ENCODE measurements at places on chromosomes 16 and 17. TPM values are rescaled to one million over a fixed set of nuclear protein-coding genes. Genes with fewer than 3 reads are reported as not detected.

DNA sequence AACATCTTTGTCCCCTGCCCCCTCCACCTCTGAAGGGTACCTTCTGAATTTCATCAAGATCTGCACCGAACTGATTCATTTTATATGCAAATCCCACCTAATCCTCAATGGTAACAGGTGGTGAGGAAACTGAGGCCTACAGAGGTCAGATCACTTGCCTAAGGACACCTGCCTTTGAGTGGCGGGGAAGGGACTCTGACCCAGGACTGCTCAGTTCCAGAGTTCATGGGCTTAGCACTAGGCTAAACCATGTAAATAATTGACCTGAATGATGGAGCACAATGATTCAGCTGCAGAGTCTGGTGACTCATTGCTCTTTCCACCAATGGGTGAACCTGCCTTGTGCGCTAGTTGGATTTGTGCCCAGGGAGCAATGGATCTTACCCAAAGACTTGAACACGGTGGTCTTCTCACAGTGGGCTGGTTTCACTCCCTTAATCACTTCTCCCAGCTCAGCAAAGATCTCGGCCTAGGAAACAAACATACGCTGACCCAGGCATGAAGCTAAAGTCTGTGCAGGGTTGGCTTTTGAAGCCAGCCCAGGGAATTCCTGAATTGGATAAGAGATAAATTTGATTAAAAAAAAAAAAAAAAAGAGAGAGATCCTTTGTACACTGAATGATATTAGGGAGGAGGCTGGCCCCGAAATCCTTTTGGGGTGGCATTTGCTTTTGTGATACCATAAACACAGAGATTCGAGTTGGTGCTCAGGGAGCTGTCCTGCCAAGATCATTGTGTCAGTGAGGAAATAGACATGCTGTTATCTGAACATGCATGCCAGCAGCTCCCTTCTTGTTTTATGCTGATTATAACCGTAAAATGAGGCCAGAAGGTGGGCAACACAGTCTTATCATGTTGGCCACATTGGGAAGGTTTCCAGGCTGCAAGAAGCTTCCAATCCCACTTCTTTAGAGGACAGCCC is 17.0 kb downstream of the CRYM start:
- peak overlapping the region; percentile 23 for H3K27ac ChIP-seq
- peaks cover 2% of the 10 kb centered on the region for H3K27me3 ChIP-seq
- peaks cover 12% of the 10 kb centered on the region for H3K4me1 ChIP-seq
- peak; percentile 18 for DNase-seq
- no peak overlapping the region for H3K4me3 ChIP-seq
- no peaks in the 10 kb centered on the region for H3K36me3 ChIP-seq

Gene TMEM106A
- 2.3 TPM for total RNA-seq

DNA sequence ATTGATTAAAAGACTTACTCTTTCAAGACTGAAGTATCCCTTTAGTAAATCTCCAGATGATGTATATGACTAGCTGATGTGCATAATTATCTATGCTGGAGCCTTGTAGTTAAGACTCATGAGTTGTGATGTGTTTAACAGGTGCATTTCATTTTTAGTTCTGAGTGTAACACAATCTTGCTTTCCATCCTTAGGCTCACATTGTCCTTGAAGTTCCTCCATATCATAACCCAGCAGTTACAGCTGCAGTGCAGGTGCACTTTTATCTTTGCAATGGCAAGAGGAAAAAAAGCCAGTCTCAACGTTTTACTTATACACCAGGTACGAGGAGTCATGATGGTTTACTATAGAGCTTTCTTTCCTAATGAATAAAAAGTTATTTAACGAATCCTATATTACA is 52.9 kb downstream of the ESRP2 start:
- no peak for DNase-seq
- peak overlapping the region; percentile 67 for H3K27ac ChIP-seq
- H3K4me1 ChIP-seq: peaks cover 24% of the 10 kb centered on the region
- H3K4me3 ChIP-seq: peak overlapping the region; percentile 2
- no peaks in the 10 kb centered on the region for H3K27me3 ChIP-seq

DNA sequence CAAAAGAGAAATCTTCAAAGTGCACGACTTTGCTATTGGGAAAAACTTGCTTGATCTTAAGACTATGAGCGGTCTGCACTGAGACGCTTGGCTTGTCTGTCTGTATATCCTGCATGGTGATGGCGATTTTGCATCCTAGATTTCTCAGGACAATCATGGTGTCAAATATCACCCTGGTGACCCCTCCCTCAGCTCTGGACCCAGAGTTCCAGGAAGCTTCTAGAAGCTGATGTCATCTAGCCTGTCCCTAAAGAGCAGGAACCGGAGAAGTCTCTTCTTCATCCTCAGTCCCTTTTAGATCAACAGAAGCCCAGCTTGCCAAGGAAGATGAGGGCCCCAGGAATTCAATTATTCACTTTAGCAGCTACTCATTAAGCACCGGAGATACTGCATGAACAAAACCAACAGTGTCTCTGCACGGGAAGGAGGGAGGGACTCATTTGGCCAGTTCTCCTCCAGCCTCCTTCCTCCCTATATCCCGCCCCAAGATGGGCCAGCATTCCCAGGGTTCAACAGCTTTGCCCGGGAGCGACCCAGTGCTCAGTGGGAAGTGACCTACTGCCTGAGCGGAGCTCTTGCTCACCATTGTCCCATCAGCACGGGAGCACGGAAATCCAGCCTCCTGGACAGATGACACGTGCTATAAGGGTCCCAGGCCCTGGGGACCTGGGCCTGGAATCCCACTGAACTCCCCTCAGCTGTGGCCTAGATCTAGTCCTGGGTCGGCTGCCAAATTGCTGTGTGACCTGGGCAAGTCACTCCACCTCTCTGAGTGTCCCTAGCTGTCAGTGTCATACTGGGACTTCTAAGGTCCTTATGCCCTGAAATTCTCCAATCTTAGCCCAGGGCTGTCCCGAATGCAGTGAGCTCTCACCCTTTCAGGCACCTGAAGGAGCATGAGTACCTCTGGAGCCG is 3.8 kb downstream of the EMP2 start:
- peaks cover 43% of the 10 kb centered on the region for H3K4me1 ChIP-seq
- H3K27ac ChIP-seq: peak overlapping the region; percentile 86
- DNase-seq: no peak
- peak overlapping the region; percentile 18 for H3K4me3 ChIP-seq
- H3K27me3 ChIP-seq: no peaks in the 10 kb centered on the region

DNA sequence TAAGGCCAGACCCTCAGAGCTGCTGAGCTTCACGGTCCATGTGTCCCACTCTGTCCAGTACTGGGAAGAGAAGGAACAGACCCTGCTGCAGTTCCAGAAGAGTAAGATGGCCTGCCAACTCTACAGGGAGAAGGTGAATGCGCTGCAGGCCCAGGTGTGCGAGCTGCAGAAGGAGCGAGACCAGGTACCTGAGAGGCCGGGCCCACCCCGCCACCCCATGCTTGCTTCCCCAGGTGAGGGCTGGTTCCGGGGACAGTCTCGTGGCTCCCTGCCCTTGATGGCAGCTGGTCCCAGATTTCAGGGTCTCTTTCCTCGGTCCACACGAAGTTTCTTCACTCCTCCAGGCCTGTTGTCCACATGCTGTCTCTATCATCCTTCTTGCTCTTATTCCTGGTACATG is 20.9 kb downstream of the CARD14 start:
- DNase-seq: no peak
- H3K36me3 ChIP-seq: no peaks in the 10 kb centered on the region
- H3K4me1 ChIP-seq: peaks cover 3% of the 10 kb centered on the region
- H3K4me3 ChIP-seq: no peak overlapping the region
- no peak overlapping the region for H3K27ac ChIP-seq
- H3K27me3 ChIP-seq: peaks cover 2% of the 10 kb centered on the region

DNA sequence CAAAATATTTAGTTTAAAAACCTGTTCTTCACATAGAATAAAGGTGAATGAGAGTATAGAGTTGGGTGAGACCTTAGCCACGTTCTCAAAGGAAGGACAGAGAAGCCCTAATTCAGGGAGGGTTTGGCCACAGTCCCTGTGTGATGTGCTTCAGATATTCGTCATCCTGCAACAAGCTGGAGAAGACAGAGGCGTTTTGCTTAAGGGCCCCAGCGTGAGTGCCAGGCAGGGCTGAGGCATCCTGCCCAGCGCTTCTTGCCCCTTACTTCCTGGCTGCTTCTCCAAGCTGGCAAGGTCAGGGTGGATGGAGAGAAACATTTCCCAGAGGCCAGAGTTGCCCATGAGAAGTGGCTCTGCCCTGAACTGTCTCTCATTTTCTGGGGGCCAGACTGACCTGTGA is 46.9 kb downstream of the AXIN2 start:
- H3K4me1 ChIP-seq: no peaks in the 10 kb centered on the region
- no peak overlapping the region for H3K4me3 ChIP-seq
- H3K27ac ChIP-seq: no peak overlapping the region
- H3K27me3 ChIP-seq: no peaks in the 10 kb centered on the region
- DNase-seq: no peak
- H3K36me3 ChIP-seq: no peaks in the 10 kb centered on the region

Gene ATP2C2
- not detected for total RNA-seq

DNA sequence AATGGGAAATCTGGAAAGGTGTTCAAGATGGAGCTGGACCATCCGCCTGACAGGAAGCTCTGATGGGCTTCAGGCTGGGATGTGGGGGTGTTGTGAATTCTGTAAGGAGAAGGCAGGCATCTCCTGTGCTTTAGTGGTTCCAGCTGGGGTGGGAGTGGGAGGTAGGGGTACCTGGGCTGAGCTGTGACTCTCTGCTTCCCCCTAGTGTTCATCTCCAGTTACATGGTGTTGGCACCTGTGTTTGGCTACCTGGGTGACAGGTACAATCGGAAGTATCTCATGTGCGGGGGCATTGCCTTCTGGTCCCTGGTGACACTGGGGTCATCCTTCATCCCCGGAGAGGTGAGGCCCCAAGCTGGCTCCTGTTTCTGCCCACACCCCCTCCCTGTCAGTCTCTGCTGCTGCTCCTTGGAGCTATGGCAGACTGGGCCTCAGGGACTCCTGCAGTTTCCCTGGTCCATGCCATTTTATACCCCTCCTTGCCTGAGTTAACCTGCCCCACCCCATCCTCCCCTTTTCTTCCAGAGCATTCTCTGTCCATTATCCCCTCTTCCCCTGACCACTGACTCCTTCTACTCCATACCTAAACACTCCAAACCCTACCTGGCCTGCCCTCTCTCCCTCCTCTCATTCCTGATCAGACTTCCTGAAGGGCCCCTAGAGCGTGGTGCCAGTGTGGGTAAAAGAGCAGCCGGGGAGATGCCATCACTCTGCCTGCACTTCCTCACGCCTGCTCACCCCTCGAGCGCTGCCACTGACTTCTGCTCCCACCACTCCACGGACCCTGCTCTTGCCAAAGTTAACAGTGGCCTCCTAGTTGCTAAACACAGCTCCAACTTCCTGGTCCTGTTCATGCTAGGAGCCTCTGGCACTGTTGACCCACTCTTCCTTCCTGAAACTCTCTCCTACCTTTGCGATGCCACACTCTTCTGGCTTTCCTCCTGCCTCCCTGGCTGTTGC is 3.4 kb downstream of the SPNS1 start:
- peaks cover 12% of the 10 kb centered on the region for H3K4me1 ChIP-seq
- H3K27me3 ChIP-seq: no peaks in the 10 kb centered on the region
- no peak overlapping the region for H3K4me3 ChIP-seq
- DNase-seq: no peak
- no peak overlapping the region for H3K27ac ChIP-seq

- peaks cover 5% of the 10 kb centered on the region for H3K27me3 ChIP-seq
- no peak overlapping the region for H3K4me3 ChIP-seq
- no peaks in the 10 kb centered on the region for H3K4me1 ChIP-seq
- no peak overlapping the region for H3K27ac ChIP-seq
- DNase-seq: no peak
Observed at GRCh38 chr16:86088816-86089215, 189.9 kb downstream of the IRF8 start.

GRCh38 chr16:61500851-61501250 is 535.4 kb downstream of the CDH8 start:
- no peaks in the 10 kb centered on the region for H3K27me3 ChIP-seq
- H3K27ac ChIP-seq: no peak overlapping the region
- no peaks in the 10 kb centered on the region for H3K4me1 ChIP-seq
- no peak for DNase-seq
- no peaks in the 10 kb centered on the region for H3K36me3 ChIP-seq
- no peak overlapping the region for H3K4me3 ChIP-seq
